ENCODE measurements at places on chromosomes 1 and 21. TPM values are rescaled to one million over a fixed set of nuclear protein-coding genes. Genes with fewer than 3 reads are reported as not detected.

PTPRU gene
- total RNA-seq, result 0.17 TPM

FCN3 gene
- not detected for total RNA-seq

ICOSLG gene
- total RNA-seq, result 2.5 TPM

PEX14 gene
- total RNA-seq, result 17.6 TPM

S100A2 gene
- total RNA-seq, result 3.5 TPM

RNU1-3 gene
- 1,409 TPM for total RNA-seq

VHLL gene
- total RNA-seq, result not detected

CD34 gene
- total RNA-seq, result not detected

CD101 gene
- total RNA-seq, result 0.19 TPM

FRRS1 gene
- 0.64 TPM for total RNA-seq

All from activated CD4-positive, alpha-beta memory T cell treated with anti-CD3 and anti-CD28 coated beads for 36 hours (primary cell).